Fibroblast of the aortic adventitia (primary cell): ENCODE measurements at places on chromosomes 12 and 14.

- DNase-seq = peak; percentile 59
Measured at GRCh38 chr12:40622246-40622838, 69.9 kb upstream of the CNTN1 start.

- no peak for DNase-seq
Measured at GRCh38 chr12:38465020-38465419, 148.4 kb downstream of the ALG10B start.

GRCh38 chr12:793711-794110, 41.3 kb downstream of the WNK1 start:
- no peak for DNase-seq

DNA sequence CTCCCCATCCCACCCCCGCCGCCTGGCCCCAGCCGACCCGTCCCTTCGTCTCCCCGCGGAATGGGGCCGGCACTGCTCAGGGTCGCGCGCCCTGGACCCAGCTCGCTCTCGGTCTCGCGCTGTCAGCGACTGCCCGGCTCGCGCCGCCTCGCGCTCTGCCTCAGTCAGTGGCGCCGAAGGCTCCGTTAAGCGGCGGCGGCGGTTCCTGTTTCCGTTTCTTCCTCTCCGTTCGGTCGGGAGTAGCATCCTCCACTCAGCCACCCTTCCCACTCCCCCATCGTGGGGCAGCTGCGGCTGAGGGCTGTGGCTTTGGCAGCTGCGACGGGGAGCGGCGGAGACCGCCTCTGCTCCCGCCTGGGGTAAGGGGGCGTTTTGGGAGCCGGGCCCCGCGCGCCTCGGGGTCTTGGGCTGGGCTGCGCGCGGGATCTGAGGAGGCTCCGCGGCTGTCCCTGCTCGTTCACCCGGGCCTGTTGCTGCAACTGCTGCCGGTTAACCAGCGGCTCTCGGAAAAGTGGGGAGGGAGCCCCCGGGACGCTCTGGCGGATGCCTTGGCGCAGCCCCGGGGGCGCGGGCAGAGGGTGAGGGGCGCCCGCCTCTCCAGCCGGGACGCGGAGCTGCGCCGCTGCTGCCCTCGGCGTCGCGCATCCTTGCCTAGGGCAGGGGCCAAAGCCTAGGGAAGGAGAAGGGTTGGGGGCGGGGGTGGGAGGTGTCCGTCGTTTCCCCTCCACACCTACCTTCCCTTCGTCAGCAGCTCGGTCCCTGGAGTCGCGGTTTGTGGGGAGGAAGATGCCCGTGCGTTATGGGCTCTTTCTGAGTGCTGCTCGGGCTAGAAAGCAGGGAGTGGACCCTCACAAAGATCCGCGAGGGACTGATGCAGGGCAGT, 567 bp downstream of the FUT8 start:
- DNase-seq = peak; percentile 64

GRCh38 chr14:101625336-101626097, 64.2 kb downstream of the DIO3 start:
- no peak for DNase-seq

- no peak for DNase-seq
Measured at GRCh38 chr14:44384093-44384492, 123.0 kb downstream of the FSCB start.

GRCh38 chr14:90815822-90816662, at the start of gene TTC7B:
TSS of gene TTC7B (minus strand) at chr14:90816430. CDS start at chr14:90816295, 135 bp downstream.
- DNase-seq = peak; percentile 15

GRCh38 chr14:70801836-70802235, 7.5 kb downstream of the MAP3K9 start:
- no peak for DNase-seq

GRCh38 chr12:89523843-89524540, 604 bp downstream of the GALNT4 start:
- DNase-seq = no peak
